ENCODE measurements at places on chromosomes 11 and 22.

DNA sequence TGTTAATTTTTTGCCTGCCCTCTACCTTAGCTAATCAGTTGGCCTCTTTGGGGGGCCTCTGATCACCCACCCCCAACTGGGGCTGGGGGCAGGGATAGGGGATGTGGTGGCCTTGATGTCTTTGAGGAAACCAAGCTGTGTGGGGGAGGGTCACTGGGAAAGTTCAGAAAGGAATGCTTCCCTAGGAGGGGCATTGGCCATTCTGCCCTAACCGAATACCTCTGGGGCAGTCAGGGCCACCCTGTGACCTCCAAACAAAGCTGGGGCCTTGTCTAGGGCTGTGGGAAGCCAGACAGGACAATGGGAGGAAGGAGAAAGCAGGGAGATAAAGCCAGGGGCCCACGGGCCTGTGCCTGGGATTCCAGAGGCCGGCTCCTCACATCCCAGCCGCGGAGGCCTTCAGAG, 97.5 kb downstream of the TSPAN18 start:
- DNase-seq, result no peak

- no peak for DNase-seq
Observed at GRCh38 chr22:27120036-27120435, 462.6 kb downstream of the MIAT start.

DNA sequence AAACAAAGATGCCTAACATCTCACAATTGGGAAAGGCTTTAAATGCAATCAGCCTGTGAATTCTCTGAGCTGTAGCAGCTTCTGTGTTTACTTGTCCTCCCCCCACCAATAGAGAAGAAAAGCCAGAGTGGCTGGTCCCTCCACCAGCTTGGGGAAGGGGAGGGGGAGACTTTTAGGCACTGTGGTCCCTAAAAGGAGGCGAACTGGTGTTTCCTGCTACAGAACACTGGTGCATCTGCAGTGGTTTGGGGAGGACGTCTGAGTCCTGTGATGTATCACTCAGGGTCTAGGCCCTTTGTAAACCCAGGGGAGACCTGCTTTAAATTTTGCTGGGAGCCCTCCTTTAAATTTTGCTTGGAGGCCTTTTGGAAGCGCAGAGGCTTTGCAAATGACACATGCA, 16.9 kb downstream of the TNRC6B start:
- DNase-seq, result no peak

DNA sequence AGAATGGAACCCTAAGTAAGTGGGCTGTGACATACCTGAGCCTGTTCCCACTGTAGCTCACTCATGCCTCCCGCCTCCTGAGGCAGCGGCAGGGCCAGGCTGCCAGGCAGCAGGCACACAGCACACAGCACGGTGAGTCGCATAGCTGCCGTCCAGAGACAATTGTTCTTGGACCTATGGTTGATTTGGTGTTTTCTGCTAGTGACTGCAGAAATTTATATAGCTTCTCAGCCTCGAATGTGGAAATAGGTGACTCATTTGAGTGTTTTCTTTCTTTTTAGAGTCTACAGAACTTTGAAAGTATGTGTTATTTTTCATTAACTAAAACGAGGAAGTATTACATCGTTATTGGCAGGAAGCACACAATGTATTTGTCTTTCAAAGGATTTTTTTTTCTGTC, at the start of gene MMP7:
MMP7 (minus strand) TSS at position 190 of the 400 bp plus-strand sequence; CDS start at position 143, 47 bp downstream.
- DNase-seq, result no peak

DNA sequence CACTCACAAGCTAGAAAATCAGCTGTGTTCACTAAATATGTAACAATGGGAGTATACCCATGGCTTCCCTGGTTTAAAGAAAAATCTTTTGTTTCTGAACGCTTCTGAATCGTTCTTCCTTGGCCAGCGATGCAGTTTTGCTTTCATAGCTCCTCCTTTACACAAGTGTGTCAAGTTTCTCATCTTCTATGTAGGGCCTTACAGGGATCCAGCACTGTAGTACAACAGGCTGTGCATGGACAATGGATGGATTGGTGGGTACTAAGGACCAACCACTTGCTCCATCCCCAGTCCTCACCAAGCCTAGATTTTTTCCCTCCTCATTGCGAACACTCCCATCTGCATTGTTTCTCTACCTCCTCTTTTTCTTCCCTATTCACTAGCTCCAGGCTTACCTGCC, 24.3 kb upstream of the POU2AF2 start:
- no peak for DNase-seq

- DNase-seq, result no peak
Observed at GRCh38 chr11:91979775-91980174, 244.8 kb upstream of the FAT3 start.

DNA sequence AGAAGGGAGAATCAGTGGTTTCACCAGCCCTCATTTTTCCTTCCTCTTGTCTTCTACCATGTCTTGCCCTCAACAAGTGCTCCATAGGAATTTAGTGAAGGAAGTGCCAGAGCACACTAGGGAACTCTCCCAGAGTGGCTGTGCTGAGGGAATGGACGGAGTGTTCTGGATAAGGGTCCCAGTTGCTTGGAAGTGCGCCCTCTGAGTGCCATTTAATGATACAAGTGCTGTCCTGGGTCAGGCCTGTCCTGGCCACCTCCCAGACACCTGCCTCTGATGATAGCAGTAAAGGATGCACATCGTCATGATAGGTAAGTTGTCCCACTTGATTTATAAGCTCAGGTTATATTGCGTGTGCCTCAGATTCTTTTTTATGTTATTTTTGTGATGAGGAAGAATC, 5.1 kb downstream of the PANX1 start:
- DNase-seq, result no peak

GRCh38 chr11:127943152-127943551, 644.2 kb downstream of the ETS1 start:
- no peak for DNase-seq

DNA sequence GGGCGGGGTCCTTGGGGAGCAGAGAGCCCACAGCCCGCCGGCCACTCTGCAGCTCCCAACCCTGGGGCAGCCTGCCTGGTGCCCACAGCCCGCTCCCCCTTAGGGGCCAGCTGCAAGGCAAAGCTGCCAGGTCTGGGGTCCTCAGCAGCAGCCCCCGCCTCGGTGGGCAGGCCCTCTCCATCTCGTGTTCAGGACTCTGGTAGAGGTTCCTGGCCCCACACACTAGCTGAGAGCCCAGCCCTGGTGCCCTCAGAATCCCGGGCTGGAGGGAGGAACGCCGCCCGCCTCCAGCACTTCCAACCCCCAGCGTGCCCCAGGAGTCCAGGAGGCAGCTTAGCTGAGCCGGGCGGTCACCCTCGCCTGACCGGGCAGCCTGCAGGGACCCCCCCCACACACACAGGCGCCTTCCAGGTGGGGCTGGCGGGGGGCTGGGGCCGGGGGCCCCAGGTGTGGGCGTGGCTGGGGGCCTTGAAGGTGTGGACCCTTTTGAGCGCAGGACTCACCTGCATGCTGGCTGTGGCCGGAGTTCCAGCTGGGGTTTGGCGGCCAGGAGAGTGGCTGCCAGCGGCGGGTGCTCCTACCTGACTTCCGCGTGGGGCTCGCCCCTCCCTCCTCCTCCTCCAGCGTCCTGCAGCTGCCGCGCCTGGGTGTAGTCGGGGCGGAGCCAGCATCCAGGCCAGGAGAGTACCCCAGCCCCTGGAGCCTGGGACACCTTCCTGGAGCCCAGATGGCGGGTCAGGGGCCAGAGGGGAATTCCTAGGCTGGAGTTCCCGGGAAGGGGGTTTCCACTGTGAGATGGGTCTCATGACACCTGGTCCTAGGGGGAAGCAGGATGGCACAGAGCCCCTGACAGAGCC, at the start of gene ANO9:
ANO9 (minus strand) TSS at position 594 of the 857 bp plus-strand sequence; CDS start at position 509, 85 bp downstream.
- peak; percentile 58 for DNase-seq

- DNase-seq, result no peak
Observed at GRCh38 chr11:10990160-10990559, 132.3 kb upstream of the ZBED5 start.

- DNase-seq, result no peak
Observed at GRCh38 chr11:109317726-109318125, 104.3 kb upstream of the C11orf87 start.

GRCh38 chr11:117833401-117833891, 8.9 kb upstream of the FXYD2 start:
- DNase-seq, result no peak

- DNase-seq, result no peak
Observed at GRCh38 chr11:67632175-67632981, 2.6 kb upstream of the NUDT8 start.

Data from activated CD4-positive, alpha-beta T cell treated with anti-CD3 and anti-CD28 coated beads, Interleukin-2, amount 50 U/mL, for 4 hours (primary cell).